ENCODE measurements at places on chromosomes 6 and 20.

GRCh38 chr20:9099372-9099771 is 30.5 kb downstream of the PLCB4 start:
- no peak for DNase-seq

DNA sequence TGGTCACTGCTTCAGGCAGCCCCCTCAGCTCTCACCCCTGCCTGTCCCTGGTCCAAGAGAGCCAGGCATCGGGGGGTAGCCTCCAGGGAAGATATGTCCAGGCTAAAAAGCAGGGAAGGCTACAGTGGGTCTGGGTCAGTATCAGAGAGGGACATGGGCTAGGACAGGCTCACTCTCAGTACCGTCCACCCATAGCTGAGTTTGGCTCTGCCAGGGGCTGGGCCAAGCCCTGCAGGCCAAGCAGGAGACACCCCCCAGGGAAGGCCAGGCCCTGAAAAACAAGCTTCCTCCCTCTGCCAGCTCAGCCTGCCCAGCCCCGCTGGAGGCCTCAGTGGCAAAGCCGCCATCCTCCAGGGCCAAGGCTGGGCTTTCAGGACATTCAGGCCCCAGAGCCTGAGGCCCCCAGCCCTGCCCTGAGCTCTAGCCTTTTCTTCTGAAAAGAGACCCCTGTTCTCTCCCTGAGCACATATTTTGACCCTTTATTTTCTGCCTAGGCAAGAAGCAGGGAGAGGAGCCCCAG is 28.6 kb upstream of the TGM2 start:
- no peak for DNase-seq

DNA sequence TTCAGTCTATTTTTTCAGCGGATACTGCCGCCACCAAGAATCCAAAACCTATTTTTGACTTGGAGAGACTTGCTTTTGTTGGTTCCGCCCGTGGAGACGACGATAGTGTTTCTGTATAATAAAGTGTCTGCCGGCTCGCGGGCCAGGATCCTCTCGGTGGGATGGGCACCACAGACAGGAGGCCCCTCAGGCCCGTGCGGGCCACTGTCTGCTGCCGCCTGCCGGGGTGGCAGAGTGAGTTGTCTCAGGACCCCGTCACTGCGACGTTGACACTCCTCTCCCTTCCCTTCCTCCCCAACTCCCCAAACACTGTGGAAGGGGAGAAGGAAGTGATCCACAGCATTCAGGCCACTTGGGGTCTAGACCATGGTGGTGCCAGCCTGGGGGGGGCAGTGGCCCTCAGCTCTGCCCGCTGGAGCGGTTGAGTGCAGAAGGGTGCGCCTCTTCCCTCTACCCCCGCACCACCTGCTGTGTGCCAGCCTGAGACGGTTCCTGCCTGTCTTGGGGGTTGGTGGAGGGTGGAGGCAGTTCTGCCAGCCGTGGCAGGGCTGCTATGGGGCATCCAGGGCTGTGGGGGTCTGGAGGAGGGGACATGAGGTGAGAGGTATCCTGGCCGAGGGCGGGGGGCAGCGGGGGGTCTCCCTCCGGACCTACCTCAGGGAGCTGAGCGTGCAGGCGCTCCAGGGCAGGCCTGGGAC is 17.5 kb downstream of the RBM38 start:
- DNase-seq, result no peak

DNA sequence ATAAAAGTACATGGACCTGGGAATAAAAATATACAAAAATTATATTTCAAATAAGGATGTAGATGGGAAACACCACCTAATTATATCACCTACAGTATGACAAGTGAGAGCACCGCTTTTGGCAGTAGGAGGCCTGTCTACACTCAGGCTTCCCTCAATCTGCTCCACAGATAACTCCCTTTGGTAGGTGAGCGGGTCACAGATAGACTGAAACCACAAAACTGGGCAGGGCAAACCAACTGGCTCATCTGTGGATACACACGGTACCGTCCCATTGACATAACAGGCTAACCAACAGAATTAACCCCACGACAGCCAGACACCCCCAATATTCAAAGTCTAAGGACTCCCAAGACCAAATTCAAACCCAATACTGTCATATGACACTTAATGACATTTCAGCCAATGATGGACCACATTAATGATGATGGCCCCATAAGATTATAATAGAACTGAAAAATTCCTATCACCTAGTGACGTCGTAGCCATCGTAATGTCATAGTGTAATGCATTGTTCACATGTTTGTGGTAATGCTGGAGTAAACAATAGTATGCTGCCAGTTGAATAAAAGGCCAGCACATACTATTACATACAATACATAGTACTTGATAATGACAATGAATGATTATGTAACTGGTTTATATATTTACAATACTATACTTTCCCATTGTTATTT is 109.7 kb downstream of the MBOAT1 start:
- DNase-seq, result no peak

- no peak for DNase-seq
These were observed 318.6 kb downstream of the PRKN start for GRCh38 chr6:162408826-162409535.

DNA sequence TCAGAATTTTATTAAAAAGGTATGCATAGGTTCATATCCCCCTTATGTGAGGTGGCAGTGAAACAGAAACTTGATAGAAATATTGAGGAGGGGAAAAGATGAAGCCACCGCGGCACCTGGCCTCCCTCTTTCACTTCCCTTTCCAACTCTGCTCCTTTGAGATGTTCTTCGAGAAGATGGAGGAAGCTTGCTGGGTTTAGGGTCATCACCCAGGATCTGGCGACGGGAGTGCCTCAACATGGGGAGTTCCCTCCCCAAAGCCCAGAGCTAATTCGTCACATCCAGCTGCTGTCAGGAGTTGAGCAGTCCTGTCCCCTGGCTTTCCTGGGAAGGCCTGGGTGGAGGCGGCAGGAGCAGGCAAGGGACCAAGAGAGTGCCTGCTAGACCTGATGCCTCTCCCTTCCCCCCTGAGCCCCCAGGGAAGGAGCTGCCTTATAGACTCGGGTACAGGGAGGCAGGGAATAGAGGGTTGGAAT is 29.1 kb downstream of the RREB1 start:
- no peak for DNase-seq

DNA sequence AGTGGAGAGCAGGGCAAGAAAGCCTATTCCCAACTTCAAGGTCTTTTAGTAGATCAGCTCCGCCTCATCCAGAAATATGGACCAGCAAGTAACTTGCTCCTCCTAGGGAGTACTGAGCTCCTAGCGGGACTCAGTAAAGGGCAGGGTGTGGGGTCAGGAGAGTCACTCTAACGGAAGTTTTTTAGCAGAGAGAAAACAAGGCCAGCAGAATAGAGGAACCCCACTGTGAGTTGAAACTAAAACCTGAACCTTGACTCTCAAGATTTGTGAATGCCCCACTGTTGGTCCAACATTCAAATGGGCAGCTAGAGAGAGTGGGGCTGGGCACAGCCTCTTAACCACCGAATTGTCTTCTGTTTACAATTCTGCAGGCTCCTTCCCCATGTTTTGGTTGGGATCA is 244.8 kb downstream of the FARS2 start:
- no peak for DNase-seq

GRCh38 chr6:45722876-45723275 is 292.8 kb downstream of the CLIC5 start:
- DNase-seq, result no peak

- no peak for DNase-seq
These were observed 28.8 kb upstream of the GNRH2 start for GRCh38 chr20:3014662-3015061.

Measured in iPS DF 19.7 (cell line).